T-helper 1 cell (primary cell): ENCODE measurements at places on chromosomes 5 and 9.

DNA sequence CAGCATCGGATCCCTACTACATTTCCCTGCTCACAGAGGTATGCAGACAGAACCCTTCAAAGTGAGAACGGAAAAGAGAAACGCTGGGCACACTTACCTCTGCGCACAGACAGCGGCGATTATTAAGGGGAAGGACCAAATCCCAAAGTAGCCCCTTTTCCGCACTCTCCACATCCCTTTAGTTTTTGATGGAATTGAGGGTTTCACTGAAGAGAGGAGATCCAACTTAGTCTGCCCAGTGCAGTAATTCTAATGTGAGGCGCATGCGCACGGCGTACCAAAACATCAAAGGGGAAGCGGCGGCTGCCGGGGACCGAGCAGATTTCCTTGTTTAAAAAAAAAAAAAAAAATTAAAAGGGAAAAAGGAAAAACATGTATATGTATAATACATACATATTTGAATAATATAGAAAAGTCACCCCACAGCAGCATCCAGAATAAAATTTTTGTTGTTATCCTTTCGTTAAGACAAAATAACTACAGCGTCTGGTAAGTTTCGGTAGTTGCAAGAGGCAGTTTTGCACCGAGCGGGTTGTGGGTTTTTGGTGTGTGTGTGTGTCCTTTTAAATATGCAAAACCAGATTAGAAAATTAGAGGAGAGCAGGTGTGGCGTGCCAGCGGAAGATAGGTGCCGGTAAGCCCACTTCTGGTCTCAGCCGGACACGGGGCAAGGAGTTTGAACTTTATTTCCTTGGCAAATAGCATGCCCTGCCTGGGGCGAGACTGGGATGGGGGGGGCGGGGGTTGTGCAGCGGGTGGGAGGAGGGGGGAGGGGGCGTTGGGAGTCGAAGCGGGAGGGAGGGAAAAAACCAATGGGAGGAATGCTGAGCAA, at the start of gene GABRB2:
Gene GABRB2 (minus strand): TSS at position 256 of the 832 bp plus-strand sequence. CDS start 82 bp downstream, at position 174.
- no peak for DNase-seq

GRCh38 chr5:135091286-135091685, 57.3 kb upstream of the PITX1 start:
- no peak for DNase-seq

- no peak for DNase-seq
Measured at GRCh38 chr5:157506981-157507780, 47.2 kb downstream of the NIPAL4 start.

- no peak for DNase-seq
Measured at GRCh38 chr5:60812426-60812825, 31.6 kb downstream of the ELOVL7 start.

DNA sequence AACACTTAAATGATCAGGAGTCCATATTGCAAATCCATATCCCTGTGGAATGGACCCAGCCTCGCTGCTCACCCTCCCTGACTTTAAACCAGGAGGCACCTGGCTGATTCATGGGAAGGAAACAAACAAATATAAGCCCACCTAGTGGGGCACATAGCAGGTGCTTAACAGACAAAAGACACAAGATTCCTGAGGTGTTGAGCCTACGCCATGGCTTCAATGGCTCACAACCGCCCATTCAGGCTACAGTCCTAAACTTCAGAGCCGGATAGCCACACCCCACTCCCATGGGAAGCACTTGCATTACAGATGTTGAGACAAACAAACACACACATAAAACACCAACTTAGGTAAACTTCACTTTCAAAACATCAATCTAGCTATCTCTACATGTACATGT, 359.9 kb downstream of the ICE1 start:
- DNase-seq = no peak
